ENCODE measurements at places on chromosomes 2 and 18.

DNA sequence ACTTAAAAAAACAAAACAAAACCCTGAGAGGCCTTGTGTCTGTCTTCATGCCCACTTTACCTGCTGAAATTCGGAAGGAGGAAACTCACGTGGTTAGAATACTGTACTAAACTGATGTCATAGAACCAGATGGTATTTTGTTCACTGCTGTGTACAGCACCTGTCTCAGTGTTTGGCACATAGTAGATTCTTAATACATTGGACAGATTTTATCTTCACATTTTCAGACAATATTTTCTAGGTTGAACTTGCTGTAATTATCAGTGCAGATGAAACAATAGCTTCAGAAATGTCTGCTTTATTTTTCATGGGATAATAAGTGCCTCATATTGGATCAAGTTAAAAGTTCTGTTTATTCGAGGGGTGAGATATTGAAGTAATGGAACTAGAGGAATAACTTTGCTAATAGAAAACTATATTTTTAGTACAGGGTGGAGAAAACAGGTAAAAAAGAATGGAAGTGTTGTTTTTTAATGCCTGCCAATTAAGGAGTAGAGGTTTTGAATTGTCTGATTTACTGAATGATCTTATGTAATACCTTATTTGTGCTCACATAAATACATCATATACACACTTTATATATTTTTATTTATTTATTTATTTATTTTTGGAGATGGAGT lies 23.7 kb downstream of the DDX1 start:
- DNase-seq, result no peak

DNA sequence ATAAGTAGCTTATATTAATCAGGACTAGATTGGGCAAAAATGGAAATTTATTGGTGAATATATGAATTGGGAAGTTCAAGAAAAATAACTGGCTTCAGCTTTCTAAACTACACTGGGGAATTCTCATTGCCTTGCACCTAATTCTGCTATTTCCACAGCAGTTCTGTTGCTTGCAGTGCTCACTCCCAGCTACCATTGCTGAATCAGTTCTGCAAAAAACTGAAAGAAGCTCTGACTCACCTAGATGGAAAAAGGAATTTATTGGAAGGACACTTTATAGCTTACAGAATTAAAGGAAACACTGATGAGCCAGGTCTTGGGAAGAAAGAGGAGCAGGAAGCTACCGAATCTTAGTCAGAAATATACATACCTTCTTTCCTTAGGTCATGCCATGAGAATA lies 60.3 kb upstream of the ACVR1 start:
- no peak for DNase-seq

- DNase-seq, result no peak
These were observed 111.5 kb upstream of the EPC2 start for GRCh38 chr2:148533004-148533403.

DNA sequence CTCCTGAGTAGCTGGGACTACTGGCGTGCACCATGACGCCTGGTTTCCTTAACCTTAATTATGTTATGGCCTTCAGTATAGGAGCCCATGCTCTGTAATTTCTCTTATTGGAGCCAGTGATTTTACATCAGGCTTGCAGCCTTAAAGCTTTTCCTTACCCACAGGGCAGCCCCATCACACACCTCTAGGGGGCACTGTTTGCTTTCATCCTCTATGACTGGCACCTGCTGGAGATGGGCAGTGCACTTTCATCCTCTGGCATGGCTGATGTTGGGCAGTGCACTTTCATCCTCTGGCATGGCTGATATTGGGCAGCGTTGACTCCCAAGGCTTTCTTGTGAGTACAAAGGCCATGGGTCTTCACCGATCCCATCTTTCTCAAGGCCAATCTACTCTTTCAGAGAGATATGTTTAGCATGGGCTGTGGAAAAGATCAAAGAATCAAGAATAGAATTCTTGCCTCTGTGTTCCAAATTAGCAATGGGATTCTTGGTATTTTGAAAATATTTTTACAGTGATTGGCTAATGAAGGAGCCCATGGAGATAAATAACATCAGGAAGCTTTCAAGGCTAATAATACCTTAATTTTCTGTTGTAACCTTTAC lies 80.7 kb upstream of the MEX3C start:
- peak; percentile 77 for DNase-seq

GRCh38 chr2:50491541-50492476 lies 540.1 kb downstream of the NRXN1 start:
- peak; percentile 26 for DNase-seq

- DNase-seq, result no peak
These were observed 21.8 kb downstream of the DOK1 start for GRCh38 chr2:74576211-74576862.

- DNase-seq, result no peak
These were observed 365.2 kb downstream of the CLIP4 start for GRCh38 chr2:29480426-29480825.

- DNase-seq, result no peak
These were observed 138.9 kb upstream of the NRP2 start for GRCh38 chr2:205543262-205543843.

DNA sequence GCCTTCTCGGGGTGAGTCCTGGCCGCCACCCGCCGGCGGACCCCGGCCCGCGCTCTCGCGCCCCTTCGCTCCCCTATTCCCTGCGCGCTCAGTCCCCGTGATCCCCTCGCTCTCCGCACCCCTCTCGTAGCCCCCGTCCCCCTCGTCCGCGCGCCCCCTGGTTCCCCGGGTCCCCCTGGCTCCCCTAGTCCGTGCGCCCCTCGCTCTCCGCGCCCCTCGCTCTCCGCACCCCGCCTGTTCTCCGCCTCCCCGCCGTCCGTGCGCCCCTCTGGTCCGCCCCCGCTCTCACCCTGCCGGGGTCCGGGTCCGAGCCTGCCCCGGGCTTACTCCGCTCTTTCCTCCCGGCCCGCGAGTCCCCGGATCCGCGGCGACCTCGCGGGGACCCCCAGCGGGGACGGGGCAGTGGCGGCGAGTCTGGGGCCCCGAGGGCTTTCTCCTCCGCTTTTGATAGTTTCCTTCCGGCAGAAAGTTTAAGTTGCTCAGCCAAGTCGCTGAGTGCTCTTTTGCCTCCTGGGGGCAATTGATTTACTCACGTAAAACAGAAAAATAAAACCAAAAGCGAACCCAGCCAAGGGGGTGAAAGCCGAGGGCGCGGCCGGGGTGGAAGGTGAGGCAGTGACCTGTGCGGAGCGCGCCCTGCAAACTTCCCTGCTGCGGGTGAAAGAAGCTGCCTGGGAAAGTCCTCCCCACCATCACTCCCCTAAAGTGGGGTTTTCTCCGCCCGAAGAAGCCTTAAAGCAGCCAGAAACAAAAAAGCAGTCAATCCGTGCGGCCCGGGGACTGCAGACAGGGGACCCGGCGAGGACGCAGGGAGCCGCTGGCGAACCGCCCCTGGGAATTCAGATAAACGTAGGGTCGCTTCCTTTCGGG lies 568 bp downstream of the RAB31 start:
- peak; percentile 31 for DNase-seq

DNA sequence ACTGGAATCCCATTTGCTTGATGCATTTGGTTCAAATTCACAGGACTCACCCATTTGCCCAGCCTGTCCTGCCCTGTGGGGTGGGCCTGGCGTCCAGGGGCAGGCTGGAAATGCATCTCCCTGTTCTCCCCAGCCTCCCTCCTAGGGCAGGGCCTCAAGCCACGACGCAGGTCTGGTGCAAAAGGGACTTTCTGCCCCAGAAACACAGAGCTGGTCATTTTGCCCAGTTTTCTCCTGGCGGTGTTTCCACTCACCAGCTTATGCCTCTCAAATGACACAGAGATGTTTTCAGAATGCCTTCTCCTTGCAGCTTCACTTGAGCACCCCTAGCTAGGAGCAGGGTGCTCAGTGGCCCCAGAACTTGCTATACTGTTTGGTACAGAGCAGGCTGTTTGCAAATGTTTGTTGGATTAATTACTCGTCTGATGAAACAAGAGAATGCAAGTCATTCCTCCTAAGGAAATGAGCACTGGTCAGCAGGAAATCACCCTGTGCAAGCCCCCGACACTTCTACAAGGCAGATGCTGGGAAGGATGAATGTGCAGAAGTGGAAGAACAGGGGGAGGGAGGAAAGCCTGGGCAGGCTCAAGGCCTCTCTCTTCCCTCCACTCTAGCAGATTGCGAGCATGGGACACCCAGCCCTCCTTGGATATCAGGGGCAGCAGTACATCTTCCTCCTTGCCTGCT lies 164.3 kb upstream of the APCDD1 start:
- no peak for DNase-seq

- DNase-seq, result no peak
These were observed 43.1 kb upstream of the GBX2 start for GRCh38 chr2:236211296-236211695.

- no peak for DNase-seq
These were observed 100.1 kb downstream of the THADA start for GRCh38 chr2:43495727-43496126.

DNA sequence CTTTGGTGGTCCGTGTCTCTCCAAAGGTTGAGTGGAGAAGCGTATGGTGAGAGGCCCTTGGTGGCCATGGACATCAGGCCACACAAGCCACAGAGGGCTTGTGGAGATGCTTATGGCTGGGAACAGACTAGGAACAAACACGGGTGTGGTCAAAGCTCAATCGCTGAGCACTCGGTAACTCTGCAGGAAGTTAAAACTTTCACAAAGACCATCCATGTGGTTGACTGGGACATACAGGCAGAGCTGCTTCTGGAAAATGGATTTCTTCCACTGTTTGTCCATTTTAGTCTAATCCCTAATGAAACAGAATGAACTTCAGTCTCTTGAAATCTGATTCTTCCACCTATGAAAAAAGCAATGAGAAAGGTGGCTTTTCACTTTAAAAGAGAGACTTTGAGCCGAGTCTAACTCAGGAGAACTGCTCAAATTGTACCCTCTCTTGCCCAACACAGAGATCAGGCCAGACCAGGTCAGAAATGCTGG lies 17.7 kb downstream of the GDF7 start:
- DNase-seq, result no peak

- peak; percentile 75 for DNase-seq
These were observed 42.1 kb upstream of the TRIM43B start for GRCh38 chr2:95526360-95527341.

- no peak for DNase-seq
These were observed 426.0 kb downstream of the CDH2 start for GRCh38 chr18:27750923-27751322.

GRCh38 chr2:220246386-220246785 lies 619.0 kb downstream of the SLC4A3 start:
- no peak for DNase-seq

GRCh38 chr2:52995424-52995823 lies 772.2 kb upstream of the CHAC2 start:
- no peak for DNase-seq

- DNase-seq, result no peak
These were observed 17.1 kb downstream of the KRCC1 start for GRCh38 chr2:88038263-88039105.

GRCh38 chr2:69177785-69178636 lies 165.0 kb downstream of the ANTXR1 start:
- DNase-seq, result peak; percentile 42

GRCh38 chr18:41371156-41372045 lies 583.6 kb upstream of the PIK3C3 start:
- DNase-seq, result no peak

DNA sequence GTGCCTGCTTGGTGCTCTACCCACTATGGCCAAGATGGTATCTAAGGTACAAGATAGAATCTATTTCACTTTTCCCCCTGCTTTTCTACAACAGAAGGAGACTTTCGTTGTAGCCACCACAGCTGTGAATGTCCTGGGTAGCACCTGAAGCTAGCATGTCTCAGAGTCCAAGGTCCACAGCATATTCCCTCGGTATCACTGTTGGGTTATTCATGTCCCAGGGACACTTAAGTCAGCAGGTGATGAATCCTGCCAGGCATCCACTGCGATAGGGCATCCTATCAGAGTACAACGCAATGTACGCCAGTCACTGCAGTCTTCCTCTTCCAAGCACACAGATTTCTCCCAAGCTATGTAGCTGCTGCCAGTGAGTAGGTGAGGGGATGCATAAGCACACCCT lies 129.1 kb upstream of the LINC00305 start:
- DNase-seq, result no peak

DNA sequence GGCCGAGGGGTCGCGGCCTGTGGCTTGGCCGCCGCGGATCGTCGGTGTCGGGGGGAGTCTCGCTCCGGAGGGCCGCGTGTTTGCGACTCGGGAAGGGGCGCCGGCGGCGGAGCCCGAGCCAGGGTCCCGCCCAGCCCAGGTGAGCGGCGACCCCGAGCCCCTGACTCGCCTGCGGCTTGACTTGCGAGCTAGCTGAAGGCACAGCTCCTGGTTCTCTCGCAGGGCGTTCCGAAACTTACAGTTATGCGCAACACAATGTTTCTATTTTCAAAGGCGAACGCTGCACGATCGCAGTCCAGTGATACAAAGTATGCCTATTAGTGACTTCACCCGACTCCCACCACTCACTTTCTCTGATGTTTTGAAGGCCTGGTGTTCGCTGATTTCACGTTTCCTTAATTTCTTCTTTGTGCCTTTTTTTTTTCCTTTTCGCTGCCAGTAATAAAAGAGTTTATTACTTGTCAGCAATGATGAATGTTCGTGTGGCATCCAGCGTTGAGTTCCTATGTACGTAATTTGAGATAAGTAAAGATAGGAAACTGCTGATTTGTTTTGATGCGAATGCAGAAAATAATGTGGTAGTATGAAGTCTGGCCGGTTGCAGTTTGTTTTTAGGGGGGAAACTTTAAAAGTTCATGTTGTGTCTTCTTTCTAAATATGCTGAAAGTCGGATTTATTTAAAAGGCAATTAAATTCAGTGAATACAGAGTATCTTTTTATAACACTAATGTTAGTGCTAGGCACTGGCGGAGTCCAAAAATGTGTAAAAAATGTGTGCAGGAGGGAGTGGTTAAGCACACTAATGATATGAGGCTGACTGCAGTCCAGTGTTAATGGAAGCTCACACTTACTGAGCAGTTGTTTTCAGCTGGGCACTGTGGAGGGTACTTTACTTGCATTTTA lies 706 bp downstream of the UBXN2A start:
- DNase-seq, result peak; percentile 57

GRCh38 chr2:218816561-218817011 lies 15.0 kb downstream of the PRKAG3 start:
- DNase-seq, result no peak

Measured in stimulated activated CD8-positive, alpha-beta memory T cell treated with anti-CD3 and anti-CD28 coated beads, Interleukin-4, amount 100 ng/mL, for 48 hours (primary cell).